Activated CD4-positive, alpha-beta T cell treated with anti-CD3 and anti-CD28 coated beads for 1 hour (primary cell): ENCODE measurements at places on chromosomes 3 and 15.

GRCh38 chr3:188052169-188053035 lies 101.6 kb upstream of the LPP start:
- DNase-seq, result no peak

GRCh38 chr3:179473565-179473964 lies 22.3 kb upstream of the GNB4 start:
- DNase-seq, result no peak

GRCh38 chr3:71585887-71586809 lies 2.6 kb upstream of the FOXP1 start:
- no peak for DNase-seq

DNA sequence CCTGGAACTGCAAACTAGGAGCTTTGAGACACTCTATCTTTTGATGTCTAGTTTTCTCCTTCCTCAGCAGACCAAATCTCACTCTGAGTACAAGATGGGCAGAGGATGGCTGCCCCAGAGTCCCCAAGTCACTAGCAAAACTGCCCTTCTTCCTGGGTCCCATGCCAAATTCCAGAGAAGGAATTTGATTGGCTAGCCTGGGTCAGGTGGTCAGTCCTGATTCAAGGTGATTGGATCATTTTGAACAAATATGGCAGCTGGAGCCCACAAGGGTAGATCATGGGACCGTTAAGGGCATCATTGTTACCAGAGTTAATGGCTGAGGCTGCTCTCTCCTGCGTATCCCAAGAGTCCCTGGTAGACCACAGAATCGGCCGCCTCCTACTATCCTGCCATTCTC lies 21.7 kb downstream of the SLC6A1 start:
- no peak for DNase-seq

DNA sequence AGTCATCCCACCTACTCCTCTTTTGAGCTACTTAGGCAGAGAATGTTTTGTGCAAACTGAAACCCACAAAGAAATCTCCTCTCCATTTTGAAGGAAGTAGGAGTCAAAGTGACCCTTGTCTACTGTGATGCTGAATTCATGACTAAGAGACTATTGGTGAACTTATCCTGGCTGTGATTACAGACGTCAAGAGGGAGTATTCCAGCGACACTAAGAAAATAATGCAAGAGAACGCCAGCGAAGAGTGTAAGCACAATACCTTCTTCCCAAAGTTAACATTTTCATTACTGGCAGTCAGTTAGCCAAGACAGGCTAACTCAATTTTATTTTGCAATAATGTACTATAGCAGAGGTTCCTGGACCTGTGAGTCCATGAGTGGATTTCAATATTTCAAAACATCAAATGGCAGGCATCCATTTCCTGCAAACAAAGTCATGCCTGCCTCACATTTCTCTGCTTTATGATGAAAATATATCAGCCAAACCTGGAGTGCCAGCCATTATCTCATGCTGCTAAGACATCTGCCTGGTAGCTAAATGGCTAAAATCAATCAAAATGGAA lies 59.0 kb downstream of the CTNNB1 start:
- DNase-seq, result no peak

- no peak for DNase-seq
These were observed 20.9 kb downstream of the OSBPL10 start for GRCh38 chr3:31959951-31960792.

DNA sequence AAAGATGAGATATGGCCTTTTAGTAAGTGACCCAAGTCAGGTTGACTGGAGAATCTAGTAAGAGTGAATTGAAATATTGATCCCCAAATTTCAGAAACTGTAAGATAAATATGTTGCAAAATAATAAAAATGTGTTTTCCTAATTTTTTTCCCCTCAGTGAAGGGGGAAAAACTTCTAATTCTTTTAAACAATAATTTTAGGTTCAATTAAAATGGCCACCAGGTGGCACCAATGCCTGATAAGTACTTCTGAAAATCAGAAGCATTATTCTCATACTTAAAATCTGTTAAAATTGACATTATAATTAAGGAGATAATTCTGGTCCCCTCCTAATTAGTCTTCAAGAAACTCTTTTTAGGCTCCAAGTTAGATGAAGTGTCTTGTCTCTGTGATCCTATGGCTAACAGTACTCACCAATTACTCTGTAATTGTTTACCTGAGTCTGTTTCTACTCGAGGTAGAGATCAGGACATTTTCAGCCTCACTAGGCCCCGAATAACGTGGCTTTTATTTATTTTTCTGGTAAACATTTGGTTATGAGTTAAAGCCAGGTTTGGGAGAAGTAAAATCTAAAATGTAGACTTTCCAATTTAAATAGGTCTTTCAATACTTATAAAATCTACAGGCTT lies 52.6 kb downstream of the NMD3 start:
- DNase-seq, result no peak

GRCh38 chr3:159652452-159652851 lies 336.2 kb upstream of the IL12A start:
- DNase-seq, result no peak

- DNase-seq, result no peak
These were observed 18.7 kb downstream of the MYO1E start for GRCh38 chr15:59353994-59354416.

DNA sequence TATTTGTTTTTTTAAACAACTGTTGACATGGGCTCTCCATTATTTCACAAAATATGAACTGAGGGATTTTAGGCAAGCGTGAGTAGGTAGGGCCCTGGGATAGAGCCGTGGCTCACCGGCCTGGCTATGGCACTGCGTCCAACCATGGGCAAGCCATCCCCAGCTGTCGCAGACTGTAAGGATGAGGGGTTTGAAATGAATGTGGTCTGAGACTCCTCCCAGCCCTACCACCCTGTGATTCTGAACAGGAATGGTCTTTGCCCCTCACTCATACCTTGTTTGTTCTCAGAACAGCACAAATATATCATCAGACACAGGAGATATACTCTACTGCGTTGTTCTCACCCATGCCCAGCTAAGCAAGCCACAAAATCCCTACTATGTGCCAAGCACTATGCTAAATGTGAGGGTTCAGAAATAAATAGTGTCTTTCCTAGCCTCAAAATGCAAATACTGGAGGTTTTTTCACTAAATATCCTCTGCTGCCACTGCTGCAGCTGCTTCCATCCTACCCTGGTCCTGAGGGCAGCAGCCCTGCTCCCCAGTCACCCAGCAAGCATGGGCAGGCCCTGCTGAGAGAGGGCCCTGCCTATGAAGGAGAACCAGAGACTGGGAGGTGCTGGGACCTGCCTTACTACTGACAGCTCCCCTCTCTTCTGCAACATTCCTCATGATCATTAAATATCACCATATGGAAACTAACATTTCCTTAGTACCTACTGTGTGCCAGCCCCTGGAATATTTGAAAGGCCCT lies 102.8 kb downstream of the XXYLT1 start:
- DNase-seq, result no peak

- DNase-seq, result no peak
These were observed 760.4 kb downstream of the ZPLD1 start for GRCh38 chr3:103195216-103195615.

DNA sequence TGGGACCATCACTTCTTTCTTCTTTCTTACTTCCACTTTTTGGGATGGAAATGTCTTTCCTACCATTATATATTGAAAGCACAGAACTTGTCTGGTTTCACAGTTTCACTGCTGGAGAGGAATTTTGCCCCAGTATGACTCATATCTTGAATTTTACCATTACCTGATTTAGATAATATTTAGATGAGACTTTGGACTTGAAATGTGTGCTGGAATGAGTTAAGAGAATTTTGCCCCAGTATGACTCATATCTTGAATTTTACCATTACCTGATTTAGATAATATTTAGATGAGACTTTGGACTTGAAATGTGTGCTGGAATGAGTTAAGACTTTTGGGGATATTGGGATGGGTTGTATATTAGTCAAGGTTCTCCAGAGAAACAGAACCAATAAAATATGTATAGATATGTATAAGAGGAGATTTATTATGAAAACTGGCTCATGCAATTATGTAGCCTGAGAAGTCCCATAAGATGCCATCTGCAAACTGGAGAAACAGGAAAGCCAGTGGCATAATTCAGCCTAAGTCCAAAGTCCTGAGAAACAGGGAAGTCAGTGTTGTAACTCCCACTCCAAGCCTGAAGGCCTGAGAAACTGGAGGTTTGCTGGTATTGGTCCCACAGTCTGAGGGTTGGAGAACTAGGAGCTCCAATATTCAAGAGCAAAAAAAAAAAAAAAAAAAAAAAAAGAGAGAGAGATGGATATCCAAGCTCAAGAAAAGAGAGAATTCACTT lies 1029.2 kb downstream of the EPHA3 start:
- no peak for DNase-seq

DNA sequence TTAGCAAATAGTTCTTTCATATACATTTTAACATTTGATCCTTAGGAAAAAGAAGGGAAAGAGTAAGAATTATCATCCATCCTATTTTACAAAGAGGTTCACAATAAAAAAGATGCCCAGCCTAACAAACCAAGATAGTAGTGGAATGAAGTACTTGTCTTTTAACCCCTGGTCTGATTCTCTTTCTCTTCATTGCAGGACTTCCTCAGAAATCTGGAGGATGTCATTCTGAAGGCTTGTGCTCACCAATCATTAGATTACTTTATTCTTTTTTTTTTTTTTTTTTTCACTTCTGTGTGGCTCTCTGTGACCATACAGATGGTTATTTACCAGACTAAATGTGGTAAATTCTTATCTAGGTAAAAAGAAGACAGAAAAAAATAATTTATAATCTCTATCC lies 7.0 kb downstream of the HDGFL3 start:
- DNase-seq, result no peak

GRCh38 chr3:105686278-105686897 lies 182.4 kb downstream of the CBLB start:
- no peak for DNase-seq

- no peak for DNase-seq
These were observed 95.3 kb upstream of the SOX2 start for GRCh38 chr3:181616088-181617070.

DNA sequence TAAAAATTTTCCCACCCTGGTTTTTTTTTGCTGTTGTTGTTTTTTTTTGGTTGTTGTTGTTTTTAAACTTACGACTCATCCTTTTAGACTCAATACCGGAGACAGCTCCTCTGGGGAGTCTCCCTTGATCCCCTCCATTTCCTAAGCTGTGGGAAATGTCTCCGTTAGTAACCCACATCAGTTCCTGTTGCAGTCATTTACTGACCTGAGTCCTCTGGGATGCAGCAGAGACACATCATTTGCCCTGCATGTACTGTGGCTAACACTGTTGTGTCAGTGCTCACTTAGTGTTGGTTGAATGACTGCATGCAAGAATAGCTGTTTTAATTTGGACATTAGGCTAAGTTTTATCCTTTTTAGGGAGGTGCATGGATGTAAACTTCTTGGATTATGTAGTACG lies 83.8 kb downstream of the MBNL1 start:
- no peak for DNase-seq

DNA sequence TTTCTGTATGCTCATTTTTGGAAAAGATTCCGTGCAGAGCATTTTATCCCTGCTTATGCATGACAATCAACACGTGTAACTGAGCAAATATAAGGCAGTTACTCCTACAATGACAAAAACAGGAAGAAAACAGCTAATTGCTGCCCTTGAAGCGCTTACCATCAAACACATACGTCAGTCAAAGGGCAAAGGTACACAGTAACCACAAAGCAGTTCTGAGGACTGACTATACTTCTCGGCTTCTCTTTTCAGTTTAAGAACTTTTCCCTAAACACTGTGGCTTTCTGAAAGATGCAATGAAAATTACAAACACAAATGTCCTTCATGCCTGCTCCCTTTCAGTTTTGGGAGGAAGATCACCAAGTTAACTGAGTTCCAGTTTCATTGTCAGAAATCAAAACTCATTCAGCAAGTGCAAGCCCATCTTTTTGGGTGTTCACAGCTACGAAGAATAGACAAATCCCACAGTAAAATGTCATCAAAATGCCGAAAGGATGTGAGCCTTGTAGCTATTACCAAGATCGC lies 602.8 kb downstream of the FOXP1 start:
- DNase-seq, result no peak

DNA sequence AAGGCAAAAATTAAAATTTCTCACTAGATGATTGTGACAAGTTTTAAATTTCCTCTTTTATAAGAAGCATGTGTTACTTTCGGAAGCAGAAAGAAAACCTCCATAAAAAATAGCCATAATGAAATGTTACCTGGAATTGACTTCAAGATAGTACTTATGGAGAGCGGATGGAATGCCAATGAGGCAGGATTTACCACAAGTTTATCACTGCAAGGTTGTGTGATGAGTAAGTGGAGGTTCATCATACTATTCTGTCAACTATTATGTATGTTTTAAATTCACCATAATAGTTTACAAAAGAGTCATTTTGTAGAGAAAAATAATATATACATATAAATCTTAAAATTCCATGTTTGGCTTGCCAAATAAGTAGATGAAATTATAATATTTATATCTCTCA lies 230.3 kb downstream of the SCAPER start:
- DNase-seq, result no peak

GRCh38 chr15:25230442-25230841 lies 208.4 kb downstream of the UBE3A start:
- DNase-seq, result no peak

DNA sequence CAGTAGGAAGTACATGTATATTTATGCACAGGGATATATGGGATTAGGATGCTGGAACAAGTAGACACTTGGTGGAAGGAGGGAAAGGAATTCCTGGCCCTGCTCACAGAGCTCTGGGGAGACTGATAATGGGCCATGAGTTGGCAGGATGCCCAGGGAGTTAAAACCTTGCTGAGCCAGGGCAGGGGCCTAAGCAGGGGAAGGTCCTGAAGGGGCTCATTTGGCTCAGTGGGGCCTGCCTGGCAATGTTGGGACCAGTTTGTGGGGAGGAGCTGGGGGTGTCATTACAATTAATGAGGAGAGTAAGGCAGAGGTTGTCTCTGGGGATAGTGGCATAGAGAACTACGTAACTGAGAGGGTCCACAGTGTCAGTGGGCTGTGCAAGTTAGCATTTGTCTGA lies 124.2 kb upstream of the ADPGK start:
- no peak for DNase-seq

DNA sequence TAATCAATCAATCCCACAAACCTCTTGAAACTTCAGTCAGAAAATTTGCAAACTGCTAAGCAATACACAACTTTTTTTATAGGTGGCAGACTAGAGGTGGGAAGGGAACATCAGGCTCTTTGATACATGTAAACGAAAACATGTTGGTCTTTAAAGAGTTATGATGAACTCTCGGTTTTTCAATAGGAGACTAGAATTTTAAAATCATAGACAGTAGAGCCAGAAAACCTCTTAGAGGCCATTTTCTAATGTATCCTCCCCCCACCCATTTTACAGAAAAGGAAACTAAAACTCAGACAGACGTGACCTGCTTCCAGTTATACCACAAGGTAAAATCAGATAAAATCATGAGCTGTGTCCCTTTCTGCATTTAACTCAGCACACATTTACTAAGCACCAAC lies 179.1 kb upstream of the LPP start:
- no peak for DNase-seq
